Sigmoid colon (tissue), 7 donors: ENCODE measurements at places on chromosomes 3 and 15. TPM values are rescaled to one million over a fixed set of nuclear protein-coding genes. Genes with fewer than 3 reads are reported as not detected.

DNA sequence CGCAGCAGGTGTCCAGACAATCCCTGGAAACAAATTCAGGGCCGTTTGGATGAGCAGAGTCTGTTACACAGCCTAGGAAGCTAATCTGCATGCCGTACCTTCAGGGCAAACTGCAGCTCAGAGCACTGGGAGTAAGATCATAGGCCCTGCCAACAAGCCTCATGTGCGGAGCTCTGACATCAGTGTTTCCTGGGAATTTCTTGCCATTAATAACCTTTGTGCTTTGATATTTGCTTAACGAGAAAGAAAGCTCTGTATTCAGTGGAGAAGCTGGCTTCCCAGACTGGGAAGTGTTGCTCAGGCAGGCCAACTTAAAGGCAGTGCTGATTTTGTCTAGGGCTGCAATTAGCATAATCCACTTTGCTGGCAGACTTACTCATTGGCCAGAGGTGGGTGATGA, 116.1 kb upstream of the KLHL25 start:
- no peak for DNase-seq

DNA sequence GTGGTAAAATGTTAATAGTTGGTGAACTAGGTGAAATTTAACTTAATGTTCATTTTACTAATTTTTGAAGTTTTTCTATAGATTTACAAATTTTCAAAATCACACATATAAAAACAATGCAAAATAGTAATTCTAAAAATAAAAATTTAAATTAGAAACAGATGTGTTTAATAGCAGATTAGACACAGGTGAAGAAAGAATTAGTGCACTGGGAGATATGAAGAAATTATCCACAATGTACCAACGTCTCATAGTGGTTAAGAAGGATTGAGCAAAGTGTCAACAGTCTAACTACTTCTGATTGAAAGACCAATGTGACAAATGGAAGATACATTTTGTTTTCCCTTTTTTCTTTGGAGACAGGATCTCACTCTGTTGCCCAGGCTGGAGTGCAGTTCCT, 26.5 kb downstream of the SPG11 start:
- DNase-seq, result no peak

DNA sequence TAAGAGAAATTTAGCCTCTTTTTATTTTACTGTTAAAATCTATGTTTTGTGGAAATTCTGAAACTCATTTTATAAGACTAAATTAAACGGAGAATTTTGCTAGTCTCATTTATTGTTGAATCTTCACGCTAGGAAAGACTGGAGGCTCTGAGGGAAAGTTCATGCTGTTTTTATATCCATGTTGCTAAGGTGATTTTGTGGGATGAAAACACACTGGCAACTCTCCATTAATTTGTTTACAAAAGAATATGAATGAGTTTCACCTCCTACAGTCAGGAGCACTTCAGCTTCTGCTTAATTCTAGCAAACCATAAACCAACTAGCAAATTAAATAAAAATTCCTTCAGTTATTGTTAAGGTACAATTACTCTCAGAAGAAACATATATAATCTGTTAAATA, 195.4 kb downstream of the RAP2B start:
- DNase-seq, result no peak

DNA sequence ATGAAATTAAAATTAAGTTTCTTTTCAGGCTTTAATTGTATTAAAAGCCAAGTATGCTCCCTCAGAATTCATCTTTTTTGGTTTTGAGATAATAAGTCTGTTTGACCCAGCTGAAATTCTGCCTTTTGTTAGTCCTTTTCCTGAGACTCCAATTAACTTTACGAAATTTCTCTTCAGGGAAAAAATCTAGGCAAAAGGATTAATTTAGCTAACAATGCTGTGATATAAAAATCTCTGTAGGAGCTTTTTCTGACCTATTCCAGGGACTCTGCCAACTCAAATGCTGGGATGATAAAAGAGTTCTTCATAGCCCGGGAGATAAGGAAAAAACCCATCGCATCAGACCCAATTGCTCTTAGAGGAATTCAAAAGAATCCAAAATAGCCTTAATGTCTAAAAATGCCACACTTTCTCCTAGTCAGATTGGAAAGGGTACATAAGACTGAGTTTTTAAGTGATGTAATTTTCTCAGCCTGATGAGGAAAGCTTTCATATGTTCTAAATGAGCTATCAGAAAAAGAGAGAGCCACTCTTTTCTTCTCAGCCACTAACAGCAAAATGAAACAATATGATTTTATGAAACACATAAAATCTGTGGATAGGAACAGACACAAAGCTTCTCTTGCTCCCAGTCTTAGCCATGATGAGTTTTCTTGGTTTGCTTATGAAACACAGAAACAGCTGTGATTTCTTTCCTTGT, 405.1 kb downstream of the ROBO1 start:
- DNase-seq, result no peak

DNA sequence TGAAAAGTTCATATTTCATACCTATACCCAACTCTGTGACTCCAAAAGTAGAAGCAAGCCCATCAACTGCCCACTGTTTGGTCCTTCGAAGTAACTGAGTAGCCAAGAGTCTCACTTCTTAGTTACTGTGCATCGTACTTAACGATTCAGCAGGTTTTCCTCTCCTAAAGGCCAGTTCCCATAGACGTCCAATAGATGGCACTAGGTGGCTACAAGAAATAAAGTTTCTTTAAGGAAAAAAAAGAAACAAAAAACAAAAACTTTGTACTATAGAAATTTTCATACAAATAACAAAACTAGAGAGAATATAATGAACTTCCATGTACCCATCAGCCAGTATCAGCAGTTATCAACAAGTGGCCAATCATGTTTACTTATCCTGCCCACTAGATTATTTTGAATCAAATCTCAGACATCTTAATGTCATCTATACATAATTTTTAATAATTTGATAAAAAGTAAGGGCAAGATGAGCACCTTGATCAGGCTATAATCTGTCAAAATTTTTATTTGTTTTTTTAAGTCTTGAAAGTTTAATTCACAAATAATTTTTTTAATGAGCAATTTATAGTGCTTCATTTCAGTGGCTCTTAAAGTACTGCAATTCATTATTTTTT, 63.8 kb upstream of the ACP3 start:
- no peak for DNase-seq

The CYP19A1 gene
- polyA plus RNA-seq, result not detected

- DNase-seq, result no peak
Measured at GRCh38 chr15:88612186-88612796, 8.8 kb upstream of the AEN start.

DNA sequence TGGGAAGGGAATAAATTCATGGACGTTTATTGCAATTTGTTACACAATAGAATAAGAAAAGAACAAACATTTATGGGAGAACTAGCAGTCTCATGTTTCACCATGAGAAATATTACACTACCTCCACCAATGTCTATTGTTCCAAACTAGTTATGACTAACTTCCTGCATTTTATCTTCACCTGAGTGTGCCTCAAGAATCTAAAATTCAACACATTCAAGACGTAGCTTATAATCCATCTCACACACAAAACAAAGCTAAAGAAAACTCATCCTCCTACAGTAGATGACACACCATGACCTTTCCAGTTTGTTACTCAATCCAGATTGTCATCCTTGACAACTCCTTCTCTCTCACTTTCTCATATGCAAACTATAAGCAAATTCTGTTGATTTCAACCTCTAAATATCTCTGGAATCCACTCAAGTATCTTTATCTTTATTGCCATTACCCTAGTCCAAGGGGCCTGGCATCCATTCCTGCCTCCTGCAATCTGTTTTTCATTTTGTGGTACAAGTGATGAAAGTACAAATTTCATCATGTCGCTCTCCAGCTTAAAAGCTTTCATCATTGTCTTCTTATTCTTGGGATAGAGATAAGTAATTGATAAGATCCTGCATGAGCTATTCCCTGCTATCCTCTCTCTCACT, 229.9 kb downstream of the NR2F2 start:
- DNase-seq, result no peak

DNA sequence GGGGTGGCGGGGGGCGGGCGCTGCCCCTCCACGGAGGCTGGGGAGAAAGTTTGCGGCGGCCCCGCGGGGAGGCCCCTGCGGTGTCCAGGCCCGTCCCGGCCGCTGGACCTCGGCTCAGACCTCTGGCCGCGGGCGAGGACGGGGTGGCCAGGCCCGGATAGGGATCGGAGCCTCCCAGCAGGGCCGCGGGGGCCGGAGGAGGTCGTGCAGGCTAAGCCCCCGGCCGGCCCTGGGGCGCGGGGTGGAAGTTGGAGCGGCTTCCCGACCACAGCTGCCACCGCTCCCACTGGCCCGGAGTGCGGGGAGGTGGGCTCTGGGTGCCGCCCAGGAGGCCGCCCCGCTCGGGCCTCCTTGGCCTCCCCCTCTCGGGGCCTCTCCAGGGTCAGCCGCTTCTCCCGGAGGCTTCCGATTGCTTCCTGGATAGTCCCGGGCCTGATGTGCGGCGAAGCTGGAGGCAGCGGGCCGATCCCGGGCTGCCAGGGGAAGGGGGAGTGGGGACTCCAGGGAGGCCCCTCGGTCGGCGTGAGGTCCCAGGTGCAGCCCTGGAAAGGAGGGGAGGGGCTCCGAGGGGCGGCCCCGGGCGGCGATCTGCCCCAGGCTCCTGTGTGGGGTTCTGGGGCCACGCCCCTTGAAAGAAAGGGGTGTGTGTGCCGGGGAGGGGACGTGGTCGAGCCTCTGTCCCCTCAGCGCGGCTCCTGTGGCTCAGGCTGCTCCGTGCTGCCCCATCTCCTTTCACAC, 907 bp downstream of the PLXNA1 start:
- no peak for DNase-seq

- no peak for DNase-seq
Measured at GRCh38 chr3:58635371-58636285, 30.9 kb downstream of the FAM3D start.

DNA sequence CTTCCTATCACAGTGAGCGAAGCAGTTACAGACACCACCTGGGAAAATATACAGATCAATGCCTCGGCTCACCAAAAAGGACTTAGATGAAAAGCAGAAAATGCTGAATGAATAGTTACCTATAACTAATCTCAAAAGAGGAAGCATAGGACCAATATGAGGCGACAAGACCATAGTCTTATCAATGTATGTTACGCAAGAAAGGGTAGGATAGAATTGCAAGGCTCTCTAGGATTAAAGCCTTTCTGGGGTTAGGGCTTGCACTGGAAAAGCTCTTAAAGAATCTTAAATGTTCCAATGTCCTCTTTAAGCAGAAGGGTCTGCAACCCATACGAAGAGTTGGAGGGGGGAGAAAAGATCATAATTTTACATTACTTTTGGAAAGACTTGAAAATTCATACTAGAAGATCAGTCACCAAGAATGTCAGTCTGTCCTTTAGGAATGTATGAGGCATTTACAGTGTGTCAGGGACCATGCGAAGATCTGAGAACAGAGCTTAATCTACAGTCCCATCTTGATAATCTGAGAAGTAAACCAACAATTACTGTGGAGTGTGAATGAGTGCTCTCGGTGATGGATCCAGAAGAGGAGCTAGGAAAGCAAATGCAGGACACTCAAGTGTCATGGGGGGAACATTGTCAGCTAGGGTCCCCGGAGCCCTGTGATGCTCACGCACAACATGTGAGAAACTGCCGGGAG, 185.9 kb downstream of the GREM1 start:
- no peak for DNase-seq

The THSD4 gene
- 5.1 TPM for polyA plus RNA-seq

- no peak for DNase-seq
Measured at GRCh38 chr3:139561959-139562676, 22.6 kb upstream of the RBP1 start.

GRCh38 chr3:49028298-49028672, 913 bp downstream of the IMPDH2 start:
- DNase-seq, result no peak

DNA sequence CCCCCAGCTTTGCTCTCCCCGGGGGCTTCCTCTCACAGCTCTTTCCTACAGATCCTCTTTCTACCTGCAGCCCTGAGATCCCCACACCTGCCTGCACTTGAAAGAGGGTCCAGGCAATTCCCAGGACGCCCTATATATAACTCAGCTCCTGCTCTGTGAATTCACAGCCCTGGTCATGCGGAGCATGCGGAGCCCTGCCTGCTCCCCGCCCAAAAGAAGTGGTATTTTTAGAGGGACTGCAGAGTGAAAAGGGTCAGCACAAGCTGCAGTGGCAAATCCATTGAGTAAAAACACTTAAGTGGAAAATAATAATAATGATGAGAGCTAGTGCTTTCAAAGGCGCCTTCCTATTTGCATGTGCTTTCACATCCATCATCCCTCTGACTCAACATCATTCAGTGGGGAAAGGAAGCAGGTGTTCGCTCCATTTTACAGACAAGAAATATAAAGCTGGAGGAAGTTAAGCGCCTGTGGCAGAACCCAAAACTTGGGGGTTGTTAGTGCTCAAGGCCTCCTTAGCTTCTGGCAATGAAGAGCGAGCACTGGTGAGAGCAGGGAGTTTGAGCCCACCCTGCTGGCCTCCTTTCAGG, 76.3 kb upstream of the LIPC start:
- no peak for DNase-seq

GRCh38 chr3:57910990-57911389, 97.2 kb upstream of the FLNB start:
- DNase-seq, result no peak

DNA sequence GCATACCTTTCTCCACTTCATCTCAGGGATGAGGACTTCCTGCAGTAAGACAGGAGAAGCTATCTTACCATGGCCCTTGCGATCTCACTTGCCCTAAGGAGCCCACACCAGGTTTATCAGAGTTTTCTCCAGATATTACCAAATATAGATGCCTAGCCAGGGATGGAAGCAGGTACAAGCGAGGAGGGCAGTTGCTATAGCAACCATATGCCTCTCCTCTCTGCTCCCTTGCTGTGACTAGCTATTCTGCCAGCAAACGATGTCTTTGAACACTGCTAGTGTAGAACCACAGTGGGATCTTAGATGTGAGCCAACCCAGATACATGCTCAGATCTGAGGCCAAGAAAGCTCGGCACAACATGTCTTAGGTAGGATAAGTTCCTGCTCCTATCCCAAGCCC, 33.9 kb downstream of the GRAMD2A start:
- no peak for DNase-seq

DNA sequence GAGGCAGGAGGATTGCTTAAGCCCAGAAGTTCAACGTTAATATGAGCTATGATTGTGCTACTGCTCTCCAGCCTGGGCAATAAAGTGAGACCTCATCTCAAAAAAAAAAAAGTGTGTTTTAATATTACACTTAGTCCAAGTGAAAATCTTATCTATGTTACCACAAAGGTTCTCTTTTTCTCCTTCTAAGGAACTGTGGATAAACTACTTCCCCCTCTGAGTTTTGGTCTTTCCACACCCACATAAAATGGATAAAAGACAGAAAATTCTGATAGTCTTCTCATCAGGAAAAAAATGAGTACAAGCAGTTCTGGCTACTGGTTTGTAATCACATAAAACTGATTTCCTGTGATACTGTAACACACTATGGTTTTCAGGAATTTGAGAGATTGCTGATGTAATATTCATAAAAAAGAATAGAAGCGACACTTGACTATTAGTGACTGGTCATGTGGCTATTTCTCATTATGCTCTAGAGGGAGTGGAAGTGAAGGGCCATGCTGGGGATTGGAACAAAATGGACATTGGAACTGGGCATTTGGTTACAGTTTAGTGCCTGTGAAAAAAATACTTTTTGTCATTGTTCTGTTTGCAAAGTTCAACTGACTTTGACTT, 68.2 kb downstream of the RYR3 start:
- DNase-seq, result no peak
